ENCODE measurements at places on chromosomes 11 and 22.

GRCh38 chr11:64747961-64748665 is 4.2 kb upstream of the RASGRP2 start:
- no peak for DNase-seq

GRCh38 chr22:36552289-36552688 is 23.3 kb upstream of the EIF3D start:
- DNase-seq = no peak

DNA sequence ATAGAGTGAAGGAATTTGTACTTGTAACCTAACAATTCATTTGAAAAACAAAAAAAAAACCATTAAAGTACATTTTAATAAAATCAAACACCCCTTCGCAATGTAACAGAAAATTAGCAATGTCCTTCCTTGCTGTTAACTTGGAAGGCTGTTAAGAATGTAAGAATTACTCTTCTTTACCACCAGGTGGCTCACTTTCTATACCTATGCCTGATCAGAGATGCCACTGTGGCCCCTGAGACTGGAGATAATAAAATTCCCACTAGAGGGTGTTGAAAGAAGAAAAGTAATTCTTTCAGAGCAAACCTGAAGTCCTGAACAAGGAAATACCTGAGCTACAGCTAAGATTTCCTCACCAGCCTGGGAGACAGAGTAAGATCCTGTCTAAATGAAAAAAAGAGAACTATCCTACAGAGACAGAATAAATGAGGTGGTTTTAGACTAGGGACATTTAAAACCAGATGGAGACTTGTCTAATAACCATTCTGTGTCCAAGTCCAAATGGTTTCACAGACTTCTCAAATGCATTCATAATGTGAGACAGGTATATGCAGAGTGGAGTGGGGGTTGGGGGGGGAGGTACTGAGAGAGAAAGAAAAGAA is 1089.3 kb downstream of the FAM181B start:
- DNase-seq = peak; percentile 37

- DNase-seq = no peak
Measured at GRCh38 chr22:48152164-48152775, 1389.8 kb downstream of the TBC1D22A start.

DNA sequence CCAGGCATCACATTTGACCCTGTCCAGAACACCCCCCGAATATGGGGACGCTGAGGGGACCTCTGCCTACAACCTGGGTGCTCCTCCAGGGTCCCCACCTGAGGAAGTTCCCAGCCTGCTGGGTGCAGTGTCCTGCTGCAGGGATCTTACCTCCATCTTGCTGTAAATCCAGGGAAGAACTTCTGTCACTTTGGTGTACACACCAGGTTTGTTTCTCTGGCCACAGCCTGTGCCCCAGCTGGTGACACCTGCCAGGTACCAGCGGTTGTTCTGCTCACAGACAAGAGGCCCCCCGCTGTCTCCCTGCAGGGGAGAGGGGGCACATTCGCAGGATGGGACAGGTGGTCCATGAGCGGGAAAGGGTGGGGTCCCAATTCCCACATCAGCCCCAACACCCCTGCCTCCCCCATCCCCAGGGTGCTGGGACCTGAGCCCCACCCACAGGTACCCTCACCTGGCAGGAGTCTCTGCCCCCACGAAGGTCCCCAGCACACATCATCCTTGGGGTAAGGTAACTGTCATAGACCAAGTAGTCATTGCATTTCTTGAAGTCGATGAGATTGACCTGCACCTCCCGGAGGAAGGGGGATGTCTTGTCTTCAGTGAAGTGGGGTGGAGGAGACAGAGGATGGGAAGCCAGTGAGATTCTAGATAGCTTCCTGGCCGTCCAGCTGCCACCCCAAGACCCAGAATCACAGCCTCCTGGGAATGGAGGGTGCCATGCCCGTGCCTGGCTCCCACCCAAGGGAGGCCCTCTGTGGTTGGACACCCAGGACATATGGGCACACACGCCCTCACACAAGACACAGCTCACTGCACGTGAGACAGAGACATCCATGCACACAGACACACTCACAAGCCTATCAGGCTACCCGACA is 25.5 kb downstream of the TMPRSS13 start:
- no peak for DNase-seq

DNA sequence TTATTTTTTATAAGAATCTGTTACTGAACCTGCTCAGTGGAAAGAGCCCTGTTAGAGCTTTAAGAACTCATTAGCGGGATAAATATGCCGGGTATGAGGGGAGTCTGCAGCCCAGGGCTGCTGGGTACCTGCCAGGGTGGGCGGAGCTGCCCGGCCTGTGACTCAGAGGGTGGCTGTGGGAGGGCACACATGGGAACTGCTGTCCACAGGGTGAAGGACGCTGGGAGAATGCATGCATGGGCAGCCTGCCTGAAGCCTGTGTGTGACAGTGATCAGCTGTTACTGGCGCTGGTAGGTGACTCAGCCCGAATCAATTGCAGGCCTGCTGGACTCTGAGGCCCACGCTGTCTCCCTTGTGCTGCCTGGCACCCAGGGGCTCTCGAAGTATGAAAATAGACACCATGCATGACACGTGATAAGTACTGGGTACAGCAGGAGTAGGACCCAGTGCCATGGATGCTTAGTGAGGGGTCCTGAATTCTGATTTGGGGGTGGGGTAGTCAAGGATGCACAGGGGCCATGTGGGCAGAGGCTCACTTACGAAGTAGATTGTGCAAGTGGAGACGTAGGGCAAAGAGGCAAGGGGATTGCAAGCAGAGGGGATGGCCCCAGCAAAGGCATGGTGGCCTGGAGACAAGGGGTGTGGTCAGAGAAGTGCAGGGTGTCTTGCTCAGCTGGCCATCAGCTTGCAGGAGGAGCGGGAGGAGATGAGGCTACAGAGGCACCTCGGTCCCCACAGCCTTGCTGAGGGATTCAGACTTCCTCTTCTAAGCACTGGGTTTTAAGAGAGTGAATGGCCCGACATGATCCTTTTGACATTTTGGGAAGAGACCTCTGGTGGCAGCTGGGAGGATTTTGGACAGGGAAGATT is 36.5 kb downstream of the GRIK4 start:
- no peak for DNase-seq

GRCh38 chr22:45548247-45548840 is 45.7 kb downstream of the FBLN1 start:
- DNase-seq = no peak

DNA sequence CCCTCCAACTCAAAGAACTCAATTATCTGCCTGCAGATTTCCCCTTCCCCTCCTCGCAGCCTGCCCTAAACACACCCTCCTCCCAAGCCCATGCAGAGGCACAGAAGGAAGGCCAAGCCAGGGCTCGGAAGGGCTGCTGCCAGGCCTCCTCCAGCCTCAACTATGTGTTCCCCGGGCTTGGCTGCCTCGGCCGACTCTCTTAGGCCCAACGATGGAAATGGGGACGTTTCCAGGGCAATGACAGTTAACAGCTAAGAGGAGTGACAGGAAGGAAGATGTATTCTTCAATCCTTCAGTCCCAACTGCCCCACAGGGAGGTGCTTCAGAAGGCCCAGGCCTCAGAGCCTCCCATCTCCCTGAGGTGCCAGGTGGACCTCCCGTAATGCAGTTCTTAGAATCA is 104.0 kb upstream of the AKIP1 start:
- no peak for DNase-seq

DNA sequence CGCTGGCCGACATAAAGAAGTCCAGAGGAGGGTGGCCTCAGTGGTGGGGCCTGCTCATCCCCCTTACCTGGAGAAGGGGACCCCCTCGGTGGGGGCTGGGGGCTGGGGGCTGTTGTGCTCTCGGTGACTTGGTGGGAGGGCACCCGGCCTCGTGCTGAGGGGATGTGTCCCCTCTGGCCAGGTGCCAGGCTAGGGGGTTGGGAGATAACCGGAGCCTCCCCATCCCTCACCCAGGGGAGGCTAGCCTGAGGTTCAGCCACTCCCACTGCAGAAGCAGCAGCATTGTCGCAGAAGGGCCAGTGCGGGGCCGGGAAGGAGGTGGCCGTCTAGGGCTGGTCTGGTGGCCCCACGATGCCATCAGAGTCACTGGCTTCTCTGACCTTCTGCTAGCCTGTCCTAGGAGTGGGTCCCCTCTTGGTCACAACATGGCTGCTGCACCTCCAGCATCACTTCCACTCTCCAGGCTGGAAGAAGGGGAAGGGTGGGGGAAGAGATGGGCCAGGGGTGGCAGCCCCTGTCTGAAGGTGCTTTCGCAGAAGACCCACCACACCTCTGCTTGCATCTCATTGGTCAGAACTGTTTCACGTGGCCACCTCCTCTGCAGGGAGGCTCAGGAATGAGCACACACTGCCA is 44.2 kb upstream of the FADD start:
- DNase-seq = no peak

- no peak for DNase-seq
Measured at GRCh38 chr11:103370076-103370475, 260.9 kb downstream of the DYNC2H1 start.

GRCh38 chr11:63639199-63639832 is 25.1 kb upstream of the PLAAT3 start:
- DNase-seq = no peak

DNA sequence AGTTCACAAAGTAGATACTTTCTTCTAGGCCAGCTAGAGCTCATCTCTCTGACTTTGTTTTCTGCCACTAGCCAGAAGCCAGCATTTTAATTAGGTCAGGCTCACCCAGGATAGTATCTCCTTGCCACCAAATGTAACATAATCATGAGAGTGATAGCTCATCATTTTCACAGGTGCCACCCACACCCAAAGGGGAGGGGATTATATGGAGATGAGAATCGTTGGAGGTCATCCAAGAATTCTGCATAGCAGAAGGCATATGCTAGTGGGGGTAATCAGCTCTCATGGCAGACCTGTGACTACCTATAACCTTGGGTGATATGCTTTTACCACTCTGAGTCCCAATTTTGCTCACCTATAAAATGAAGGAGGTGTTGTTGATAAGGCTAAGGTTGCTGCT is 523.0 kb downstream of the METTL15 start:
- no peak for DNase-seq

GRCh38 chr11:116851626-116852025 is 14.2 kb upstream of the APOA1 start:
- DNase-seq = peak; percentile 15

DNA sequence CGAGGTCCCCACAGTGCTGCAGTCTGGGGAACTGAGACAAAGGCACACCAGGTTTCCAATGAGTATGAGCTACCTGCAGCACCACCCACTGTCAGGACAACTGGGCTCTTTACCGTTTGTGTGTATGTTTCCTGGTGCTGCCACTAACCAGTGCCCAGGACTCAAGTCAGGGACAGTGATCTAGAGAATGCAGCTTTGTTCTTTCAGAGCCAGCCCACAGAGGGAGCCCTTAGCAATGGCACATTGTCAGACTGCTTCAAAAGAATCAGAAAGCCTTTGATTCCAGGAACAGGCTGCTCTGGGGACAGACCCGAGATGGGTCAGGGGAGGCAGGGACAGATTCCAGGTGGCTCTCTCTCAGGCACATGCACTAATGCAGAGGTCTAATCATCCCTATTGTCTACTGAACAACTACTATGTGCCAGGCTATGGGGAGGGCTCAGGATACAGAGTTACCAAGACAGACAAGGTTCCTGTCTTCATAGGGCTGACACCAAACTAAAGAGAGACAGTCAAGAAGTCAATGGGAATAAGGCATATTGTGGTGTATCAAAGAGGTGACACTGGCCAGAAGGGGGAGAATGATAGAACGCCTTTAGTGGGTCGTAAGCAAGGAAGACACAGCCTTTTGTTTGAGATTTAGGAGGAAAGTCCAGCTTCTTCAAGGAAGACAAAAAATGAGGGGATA is 103.7 kb downstream of the VPREB1 start:
- no peak for DNase-seq

- DNase-seq = no peak
Measured at GRCh38 chr22:36321797-36322601, 65.8 kb downstream of the MYH9 start.

DNA sequence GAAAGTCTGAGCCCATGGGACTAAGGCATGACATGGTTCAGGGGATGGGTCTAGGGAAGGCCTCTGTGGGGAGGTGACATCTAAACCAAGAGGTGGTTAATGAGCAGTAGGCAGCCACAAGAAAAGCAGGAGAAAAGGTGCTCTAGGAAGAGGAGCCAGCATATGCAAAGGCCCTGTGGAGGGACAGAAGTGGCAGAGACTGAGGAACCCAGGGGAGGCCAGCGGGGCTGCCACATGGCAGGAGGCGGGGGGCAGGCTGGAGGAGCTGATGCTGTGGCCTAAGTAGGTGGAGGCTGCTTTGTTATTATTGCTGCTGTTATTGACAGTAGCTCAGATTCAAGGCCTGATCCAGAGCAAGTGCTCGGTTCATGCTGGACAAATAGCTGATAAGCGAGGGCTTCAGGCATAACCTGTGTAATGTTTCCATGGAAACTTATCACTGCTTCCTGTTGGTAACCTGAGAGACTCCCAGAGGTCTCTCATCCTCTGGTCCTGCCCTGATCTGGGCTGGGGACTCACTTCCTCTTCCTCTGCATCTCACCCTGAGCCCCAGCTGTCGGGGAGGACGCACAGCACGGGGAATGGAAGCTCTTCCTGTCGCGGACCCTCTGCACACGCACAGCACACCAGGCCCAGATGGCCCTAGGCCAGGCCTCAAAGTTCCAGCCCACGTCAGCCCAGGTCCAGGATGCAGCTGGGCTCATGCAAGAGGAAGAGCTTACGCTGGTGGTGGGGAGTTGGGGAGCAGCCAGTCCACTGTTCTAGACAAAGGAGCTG is 75.2 kb upstream of the TP53I11 start:
- no peak for DNase-seq

GRCh38 chr11:15136166-15136565 is 21.4 kb downstream of the INSC start:
- no peak for DNase-seq

DNA sequence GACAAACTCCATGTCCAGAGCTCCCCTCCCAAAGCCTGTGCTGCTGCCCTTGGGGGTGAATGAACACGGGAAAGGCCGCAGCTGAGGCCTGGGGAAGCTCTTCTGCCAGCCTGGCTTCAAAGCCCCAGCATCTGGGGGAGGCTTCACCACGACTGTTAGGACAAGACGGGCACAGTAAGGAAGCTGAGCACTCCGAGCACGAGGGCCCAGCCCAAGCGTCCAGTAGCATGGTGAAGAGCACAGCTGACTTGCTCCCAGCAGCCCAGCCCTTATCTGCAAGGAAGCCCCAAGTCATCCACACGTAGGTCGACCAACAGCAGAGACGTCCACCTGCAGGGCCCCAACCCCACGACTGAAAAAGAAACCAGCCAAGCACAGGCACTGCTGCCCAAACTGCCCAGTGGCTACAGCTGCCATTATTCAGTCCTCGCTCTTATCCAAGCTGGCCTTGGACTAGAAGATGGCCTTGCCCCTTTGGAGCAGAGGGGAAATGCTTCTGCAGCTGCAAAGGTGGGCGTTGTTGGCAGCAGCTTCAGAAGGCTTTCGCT is 62.5 kb downstream of the SHANK2 start:
- DNase-seq = no peak

- no peak for DNase-seq
Measured at GRCh38 chr11:1770528-1770927, 6.8 kb upstream of the CTSD start.

DNA sequence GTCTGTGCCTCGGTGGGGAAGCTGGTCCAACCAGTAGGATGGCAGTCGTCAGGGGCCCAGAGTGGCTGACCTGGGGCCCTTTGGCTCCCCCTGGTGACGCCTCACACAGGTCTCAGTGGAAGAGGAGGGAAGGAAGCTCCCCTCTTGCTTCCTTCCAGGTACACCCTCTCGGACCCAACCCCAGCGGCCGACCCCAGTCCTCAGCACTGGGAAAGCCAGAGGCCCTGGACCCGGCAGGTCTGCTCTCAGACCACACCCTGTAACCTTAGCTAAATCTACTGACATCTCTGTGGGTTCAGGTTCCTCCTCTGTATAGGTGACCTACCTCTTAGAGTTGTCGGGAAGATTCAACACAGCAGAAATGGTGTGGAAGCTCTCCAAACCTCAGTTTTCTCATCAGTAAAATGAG is 3.4 kb upstream of the SCUBE1 start:
- DNase-seq = peak; percentile 41

Measured in stimulated activated naive CD4-positive, alpha-beta T cell (primary cell).